CD4-positive, alpha-beta T cell (primary cell): ENCODE measurements at places on chromosomes 3 and 15.

DNA sequence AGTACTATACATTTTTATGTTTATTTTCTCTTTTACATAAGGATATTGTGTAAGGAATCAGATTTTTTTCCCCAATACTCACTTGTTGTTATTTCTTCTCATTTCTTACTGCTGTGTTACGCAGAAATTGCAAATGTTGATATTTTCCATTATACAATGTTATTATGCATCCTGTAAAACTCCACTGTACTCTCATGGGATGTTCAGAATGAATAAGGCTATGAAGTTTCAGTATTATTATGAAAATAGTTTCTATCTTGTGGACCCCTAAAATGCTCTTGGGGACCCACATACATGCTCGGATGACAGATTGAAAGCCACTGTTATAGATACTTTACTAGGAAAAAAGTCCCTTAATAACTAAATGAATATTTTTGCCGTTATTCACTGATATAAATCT, 329.4 kb downstream of the EPHA3 start:
- no peak overlapping the region for H3K27ac ChIP-seq
- H3K27me3 ChIP-seq, result no peaks in the 10 kb centered on the region
- no peaks in the 10 kb centered on the region for H3K4me1 ChIP-seq
- no peak overlapping the region for H3K4me3 ChIP-seq
- no peaks in the 10 kb centered on the region for H3K36me3 ChIP-seq

- H3K27me3 ChIP-seq, result no peaks in the 10 kb centered on the region
- H3K4me3 ChIP-seq, result no peak overlapping the region
- H3K4me1 ChIP-seq, result peaks cover 12% of the 10 kb centered on the region
- H3K27ac ChIP-seq, result peak overlapping the region; percentile 27
- H3K36me3 ChIP-seq, result no peaks in the 10 kb centered on the region
Measured at GRCh38 chr3:112856537-112856936, 9.9 kb upstream of the CD200R1L start.

- no peak for DNase-seq
- H3K36me3 ChIP-seq, result no peaks in the 10 kb centered on the region
- no peak overlapping the region for H3K4me3 ChIP-seq
Measured at GRCh38 chr15:73504885-73505284, 61.9 kb downstream of the REC114 start.

DNA sequence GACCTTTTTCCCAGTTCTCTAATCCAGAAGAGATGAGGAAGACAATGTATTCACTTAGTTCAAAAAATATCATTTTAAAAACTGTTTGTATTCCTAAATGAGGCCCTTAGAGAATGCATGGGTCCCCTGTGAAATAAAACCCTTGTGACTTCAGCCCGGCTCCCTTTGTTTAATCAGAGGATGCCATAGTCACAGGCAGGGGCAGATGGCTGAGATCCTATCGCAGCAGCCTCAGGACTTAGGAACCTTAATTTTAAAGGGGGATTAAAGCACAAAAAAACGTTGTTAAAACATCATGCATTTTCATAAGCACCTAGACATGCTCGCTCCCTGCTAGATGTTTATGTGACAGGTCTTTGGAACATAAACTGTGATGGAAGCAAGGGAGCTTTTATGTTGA, 176.6 kb downstream of the IL20RB start:
- H3K36me3 ChIP-seq, result no peaks in the 10 kb centered on the region
- H3K27me3 ChIP-seq, result no peaks in the 10 kb centered on the region
- no peak overlapping the region for H3K27ac ChIP-seq
- no peak overlapping the region for H3K4me3 ChIP-seq
- H3K4me1 ChIP-seq, result peaks cover 5% of the 10 kb centered on the region
- no peak for DNase-seq

DNA sequence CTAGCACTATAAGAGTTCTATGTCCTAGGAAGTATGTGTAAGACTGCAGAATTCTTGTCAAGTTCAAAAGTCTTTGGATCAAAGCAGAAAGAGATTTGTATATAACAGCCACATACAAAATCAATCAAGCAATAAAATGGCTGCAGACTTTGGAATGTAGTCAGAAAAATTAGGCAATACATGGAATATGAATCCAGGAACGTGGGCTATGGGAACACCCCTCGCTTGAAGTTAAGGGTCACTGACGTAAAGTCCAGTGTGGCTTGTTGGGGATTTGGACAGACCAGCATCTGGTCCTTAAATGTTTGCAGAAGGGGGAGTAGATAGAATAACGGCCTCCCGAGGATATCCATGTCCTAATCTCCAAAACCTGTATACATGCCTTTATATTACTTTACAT, 178.6 kb downstream of the ADAMTS9 start:
- no peaks in the 10 kb centered on the region for H3K27me3 ChIP-seq
- no peaks in the 10 kb centered on the region for H3K4me1 ChIP-seq
- no peak overlapping the region for H3K27ac ChIP-seq
- no peak overlapping the region for H3K4me3 ChIP-seq

DNA sequence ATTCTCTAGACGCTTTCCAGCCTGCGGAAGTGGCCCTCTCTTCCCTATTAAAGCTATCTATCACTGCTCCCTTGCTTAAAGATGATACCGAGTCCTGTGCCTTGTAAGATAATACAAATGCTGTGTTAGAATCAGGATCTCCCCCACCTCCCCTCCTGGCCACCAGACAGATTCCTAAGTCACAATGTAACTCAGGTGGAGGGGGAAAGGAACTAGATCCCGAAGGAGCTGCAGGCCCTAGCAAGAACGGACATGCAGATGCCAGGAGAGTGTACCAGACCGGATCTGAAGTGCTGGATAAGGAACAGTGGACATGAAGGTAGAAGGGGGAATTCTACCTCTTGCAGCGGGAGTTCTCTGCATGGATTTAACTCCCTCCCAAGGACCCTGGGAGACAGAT, 230.7 kb upstream of the LYSMD4 start:
- H3K27ac ChIP-seq, result no peak overlapping the region
- H3K27me3 ChIP-seq, result no peaks in the 10 kb centered on the region
- H3K4me3 ChIP-seq, result no peak overlapping the region
- H3K36me3 ChIP-seq, result no peaks in the 10 kb centered on the region
- no peaks in the 10 kb centered on the region for H3K4me1 ChIP-seq

DNA sequence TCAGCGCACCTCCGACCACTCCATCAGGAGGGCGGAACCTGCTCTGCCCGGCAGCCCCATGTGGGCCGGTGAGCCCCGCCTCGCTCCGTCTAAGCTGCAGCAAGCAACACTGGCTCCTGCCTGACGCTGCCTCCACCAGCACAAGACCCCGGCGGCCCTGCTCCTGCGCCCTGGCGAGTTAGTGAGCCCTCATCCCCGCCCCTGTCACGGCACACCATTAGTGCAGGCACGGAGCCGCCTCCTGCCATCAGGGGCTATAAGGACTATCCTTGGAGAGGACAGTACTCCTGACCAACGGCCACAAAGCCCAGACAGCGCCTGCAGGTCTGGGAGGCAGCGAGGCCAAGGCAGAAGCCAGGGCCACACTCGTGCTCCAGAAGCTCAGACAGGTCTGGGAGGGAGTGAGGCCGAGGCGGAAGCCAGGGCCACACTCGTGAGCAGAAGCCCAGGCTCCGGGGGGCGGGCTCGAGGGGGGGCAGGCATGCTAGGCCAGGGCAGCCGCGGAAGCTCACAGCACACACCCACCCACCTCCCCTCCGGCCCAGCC, 39.4 kb downstream of the TNK2 start:
- peaks cover 66% of the 10 kb centered on the region for H3K36me3 ChIP-seq
- no peak for DNase-seq
- H3K4me1 ChIP-seq, result no peaks in the 10 kb centered on the region
- no peaks in the 10 kb centered on the region for H3K27me3 ChIP-seq
- H3K27ac ChIP-seq, result no peak overlapping the region
- no peak overlapping the region for H3K4me3 ChIP-seq

DNA sequence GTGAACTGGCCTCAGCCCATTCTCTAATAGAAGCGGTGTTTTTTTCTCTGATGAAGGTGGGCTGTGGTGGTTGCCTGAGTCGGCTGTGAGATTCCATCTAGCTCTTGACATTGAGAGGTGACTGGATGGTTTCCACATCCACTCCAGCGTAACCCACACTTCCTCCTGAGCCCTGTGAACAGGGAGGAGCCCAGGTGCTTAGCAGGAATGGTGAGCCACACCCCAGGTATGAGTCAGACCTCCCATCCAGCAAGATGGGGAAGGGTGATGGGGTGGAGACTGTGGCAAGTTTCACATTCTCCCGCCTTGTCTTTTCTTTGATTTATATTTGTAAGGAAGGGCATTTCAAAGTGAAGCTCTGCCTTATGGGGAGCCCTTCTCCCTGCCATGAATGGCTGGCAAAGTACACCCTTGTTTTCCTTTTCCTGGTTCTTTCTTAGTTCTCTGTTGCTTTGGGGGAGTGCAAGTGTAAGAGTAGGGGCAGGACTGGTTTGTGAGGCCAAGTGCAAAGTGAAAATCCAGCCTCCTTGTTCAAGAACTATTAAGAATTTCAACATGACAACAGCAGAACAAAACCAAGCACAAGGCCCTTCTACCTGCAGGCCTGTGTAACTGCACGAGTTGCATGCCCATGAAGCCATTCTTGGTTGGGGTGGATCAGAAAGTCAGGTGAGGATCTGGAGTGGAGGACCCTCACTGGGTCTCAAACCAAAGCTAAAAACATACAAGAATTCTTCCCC, 4.6 kb upstream of the TPRG1 start:
- H3K27me3 ChIP-seq, result no peaks in the 10 kb centered on the region
- no peak for DNase-seq
- H3K36me3 ChIP-seq, result no peaks in the 10 kb centered on the region

- no peaks in the 10 kb centered on the region for H3K27me3 ChIP-seq
- no peaks in the 10 kb centered on the region for H3K36me3 ChIP-seq
- H3K4me3 ChIP-seq, result no peak overlapping the region
- H3K4me1 ChIP-seq, result no peaks in the 10 kb centered on the region
- DNase-seq, result no peak
Measured at GRCh38 chr15:32687556-32687955, 30.2 kb upstream of the GREM1 start.

GRCh38 chr3:117820658-117821299, 1111.2 kb downstream of the TUSC7 start:
- no peaks in the 10 kb centered on the region for H3K4me1 ChIP-seq
- H3K4me3 ChIP-seq, result no peak overlapping the region
- H3K27ac ChIP-seq, result no peak overlapping the region
- no peaks in the 10 kb centered on the region for H3K36me3 ChIP-seq
- DNase-seq, result no peak
- no peaks in the 10 kb centered on the region for H3K27me3 ChIP-seq

DNA sequence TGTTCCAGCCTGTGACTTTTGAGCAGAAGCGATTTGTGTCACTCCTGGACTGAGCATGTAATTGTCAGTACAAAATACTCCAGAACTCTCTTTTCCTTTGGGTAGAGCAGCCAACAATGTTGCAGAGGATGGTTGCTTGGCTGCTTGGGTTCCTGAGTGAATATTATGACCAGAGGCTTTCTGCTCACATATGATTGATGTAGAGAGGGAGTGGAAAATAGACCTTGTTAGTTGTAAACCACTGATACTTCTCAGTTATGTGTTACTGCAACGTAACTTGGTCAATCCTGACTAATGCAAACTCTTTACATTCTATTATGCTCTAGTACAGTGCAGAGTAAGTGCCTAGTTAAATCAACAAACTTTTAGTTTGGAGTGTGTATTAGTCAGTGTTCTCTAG, 322.6 kb upstream of the KCNH8 start:
- no peak for DNase-seq
- no peak overlapping the region for H3K4me3 ChIP-seq
- no peaks in the 10 kb centered on the region for H3K27me3 ChIP-seq

- H3K27me3 ChIP-seq, result no peaks in the 10 kb centered on the region
- DNase-seq, result no peak
Measured at GRCh38 chr15:63246691-63247469, 30.5 kb upstream of the APH1B start.

GRCh38 chr3:48715174-48715800, 1.7 kb downstream of the IP6K2 start:
- no peak for DNase-seq
- no peaks in the 10 kb centered on the region for H3K27me3 ChIP-seq
- peak overlapping the region; percentile 89 for H3K4me3 ChIP-seq

- no peaks in the 10 kb centered on the region for H3K36me3 ChIP-seq
- H3K4me3 ChIP-seq, result no peak overlapping the region
- no peak overlapping the region for H3K27ac ChIP-seq
- H3K4me1 ChIP-seq, result no peaks in the 10 kb centered on the region
- DNase-seq, result no peak
Measured at GRCh38 chr3:154745122-154745521, 315.1 kb upstream of the GPR149 start.

DNA sequence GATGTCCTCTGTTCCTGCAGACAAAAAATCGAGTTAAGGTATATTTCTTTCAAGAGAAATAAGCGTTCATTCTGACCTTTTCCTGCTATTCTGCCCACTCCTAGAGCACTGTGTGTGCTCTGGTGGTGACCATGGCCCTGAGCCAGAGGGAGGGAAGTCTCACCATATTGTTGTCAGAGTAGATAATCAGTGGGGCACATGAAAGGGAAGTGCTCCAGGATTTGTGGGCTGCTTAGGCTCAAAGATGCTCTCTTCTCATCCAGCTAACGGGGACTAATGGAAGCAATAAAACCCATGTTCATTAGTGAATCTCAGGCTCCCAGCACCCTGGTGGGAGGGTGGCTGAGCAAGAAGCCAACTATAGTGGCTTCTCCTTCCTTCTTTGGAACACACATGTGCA, 70.7 kb upstream of the EOMES start:
- no peaks in the 10 kb centered on the region for H3K27me3 ChIP-seq
- H3K4me3 ChIP-seq, result no peak overlapping the region
- H3K27ac ChIP-seq, result no peak overlapping the region

- H3K36me3 ChIP-seq, result no peaks in the 10 kb centered on the region
- H3K27ac ChIP-seq, result no peak overlapping the region
- H3K4me1 ChIP-seq, result no peaks in the 10 kb centered on the region
- no peak overlapping the region for H3K4me3 ChIP-seq
- peaks cover 3% of the 10 kb centered on the region for H3K27me3 ChIP-seq
Measured at GRCh38 chr3:193730511-193730910, 137.5 kb downstream of the OPA1 start.

GRCh38 chr3:141095546-141095937, 44.4 kb downstream of the SPSB4 start:
- H3K36me3 ChIP-seq, result no peaks in the 10 kb centered on the region
- H3K27ac ChIP-seq, result no peak overlapping the region
- DNase-seq, result peak; percentile 15

DNA sequence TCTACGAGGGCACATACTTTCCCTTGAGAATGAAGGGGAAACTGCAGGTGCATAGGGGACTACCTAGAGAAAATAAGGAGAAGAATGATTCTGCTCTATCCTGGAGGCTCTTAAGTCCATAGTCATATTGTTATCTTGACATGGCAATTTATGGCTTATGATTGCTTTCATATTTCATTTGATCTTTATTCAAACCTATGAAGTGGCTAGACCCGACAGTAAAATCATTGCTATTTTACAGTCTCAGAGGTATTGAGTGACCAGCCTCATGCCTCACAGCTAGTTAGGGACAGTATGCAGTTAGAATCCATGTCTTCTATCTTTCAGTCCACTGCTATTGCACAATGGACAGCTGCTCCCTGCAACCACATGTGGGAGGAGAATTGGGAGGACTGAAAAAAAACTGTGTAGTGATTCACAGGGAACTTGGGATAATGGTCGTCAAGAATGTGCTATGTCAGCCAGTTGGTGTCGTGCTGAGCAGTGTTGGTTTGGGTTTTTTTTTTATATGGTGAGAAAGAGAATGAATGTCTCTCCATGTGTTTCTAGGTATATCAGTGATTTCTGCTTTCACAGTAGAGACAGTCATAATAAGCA, 63.2 kb upstream of the SPPL2A start:
- DNase-seq, result no peak
- no peaks in the 10 kb centered on the region for H3K4me1 ChIP-seq
- no peaks in the 10 kb centered on the region for H3K36me3 ChIP-seq
- no peak overlapping the region for H3K27ac ChIP-seq
- H3K27me3 ChIP-seq, result no peaks in the 10 kb centered on the region
